ENCODE measurements at places on chromosomes 2 and 18.

- DNase-seq: no peak
These were observed 40.4 kb upstream of the FAM124B start for GRCh38 chr2:224442071-224442967.

GRCh38 chr2:113248997-113249770 lies 29.5 kb downstream of the PAX8 start:
- peak; percentile 56 for DNase-seq

DNA sequence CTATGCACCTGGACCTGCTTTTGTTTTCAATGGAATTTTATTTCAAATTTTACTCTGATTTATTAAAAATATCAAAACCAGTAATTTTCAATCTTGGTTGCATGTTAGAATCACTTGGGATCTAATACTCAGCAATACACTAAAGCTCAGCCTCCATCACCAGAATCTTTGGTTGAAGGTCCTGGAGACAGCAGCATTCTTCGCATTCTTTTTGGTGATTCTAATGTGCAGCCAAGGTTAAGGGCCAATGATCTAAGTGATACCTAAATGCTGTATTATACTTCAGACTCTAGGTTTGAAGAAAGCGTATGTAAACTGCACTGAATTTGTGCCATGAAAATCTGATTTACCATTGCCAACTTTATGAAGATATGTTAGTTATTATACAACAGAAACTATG lies 493.1 kb downstream of the XIRP2 start:
- no peak for DNase-seq

DNA sequence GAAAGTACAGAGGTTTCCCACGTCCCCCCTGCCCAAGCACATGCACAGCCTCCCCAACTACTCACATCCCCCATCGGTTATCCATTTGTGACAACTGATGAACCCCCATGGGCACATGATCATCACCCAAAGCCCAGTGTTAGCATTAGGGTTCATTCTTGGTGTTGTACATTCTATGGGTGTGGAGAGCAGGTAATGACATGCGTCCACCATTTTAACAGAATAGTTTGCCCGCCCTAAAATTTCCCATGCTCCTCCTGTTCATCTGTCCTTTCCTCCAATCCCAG lies 74.3 kb downstream of the LONRF2 start:
- DNase-seq: no peak

- DNase-seq: no peak
These were observed 224.4 kb upstream of the APCDD1 start for GRCh38 chr18:10230072-10230471.

- no peak for DNase-seq
These were observed 461.1 kb upstream of the UBE2E3 start for GRCh38 chr2:180519276-180519675.
